ENCODE measurements at places on chromosomes 16 and 17. TPM values are rescaled to one million over a fixed set of nuclear protein-coding genes. Genes with fewer than 3 reads are reported as not detected.

Gene SEZ6
- not detected for total RNA-seq

Gene TBC1D3H
- not detected for total RNA-seq

Gene RAB37
- total RNA-seq, result 23.2 TPM

Gene TMEM98
- not detected for total RNA-seq

Gene FOXL1
- not detected for total RNA-seq

Data from CD4-positive, alpha-beta memory T cell (primary cell).